Esophagus mucosa (tissue), 1 donor: ENCODE measurements at places on chromosomes 4 and X. TPM values are rescaled to one million over a fixed set of nuclear protein-coding genes. Genes with fewer than 3 reads are reported as not detected.

The SOWAHB gene
- 9.6 TPM for total RNA-seq

The POLN gene
- 1.1 TPM for total RNA-seq

The LIMCH1 gene
- total RNA-seq, result 15.5 TPM

The GAGE12J gene
- not detected for total RNA-seq

The TSPAN7 gene
- 11.3 TPM for total RNA-seq

The MAOA gene
- total RNA-seq, result 88.9 TPM

The IL13RA2 gene
- 0.16 TPM for total RNA-seq

The TMEM31 gene
- total RNA-seq, result not detected

The GPR119 gene
- not detected for total RNA-seq

The EGFL6 gene
- 4.4 TPM for total RNA-seq

The SSX4B gene
- total RNA-seq, result not detected

The SPANXN1 gene
- total RNA-seq, result not detected

The TMSB15C gene
- total RNA-seq, result 0.12 TPM

The UGT2A1 gene
- total RNA-seq, result not detected

The ANTXR2 gene
- total RNA-seq, result 1.8 TPM

The CT47B1 gene
- total RNA-seq, result not detected

The ETNPPL gene
- total RNA-seq, result not detected

The ZFYVE28 gene
- total RNA-seq, result 5.3 TPM

The IQSEC2 gene
- 10.6 TPM for total RNA-seq

The GPM6B gene
- 3.6 TPM for total RNA-seq

The FGFR3 gene
- total RNA-seq, result 150 TPM

The TBC1D8B gene
- total RNA-seq, result 2.9 TPM

The NOX1 gene
- 0.08 TPM for total RNA-seq

The SPANXA2 gene
- not detected for total RNA-seq

The TMLHE gene
- total RNA-seq, result 11.5 TPM

The FATE1 gene
- total RNA-seq, result not detected

The CTAG1B gene
- total RNA-seq, result not detected

The P2RY8 gene
- 0.52 TPM for total RNA-seq

The KLHL4 gene
- total RNA-seq, result 0.08 TPM

The MFAP3L gene
- 1.0 TPM for total RNA-seq

The PAGE5 gene
- total RNA-seq, result not detected
